ENCODE measurements at places on chromosomes 11 and 22.

GRCh38 chr11:7527029-7527428 lies 13.2 kb downstream of the PPFIBP2 start:
- no peak for DNase-seq

- no peak for DNase-seq
These were observed 2.7 kb downstream of the REXO2 start for GRCh38 chr11:114441921-114442320.

DNA sequence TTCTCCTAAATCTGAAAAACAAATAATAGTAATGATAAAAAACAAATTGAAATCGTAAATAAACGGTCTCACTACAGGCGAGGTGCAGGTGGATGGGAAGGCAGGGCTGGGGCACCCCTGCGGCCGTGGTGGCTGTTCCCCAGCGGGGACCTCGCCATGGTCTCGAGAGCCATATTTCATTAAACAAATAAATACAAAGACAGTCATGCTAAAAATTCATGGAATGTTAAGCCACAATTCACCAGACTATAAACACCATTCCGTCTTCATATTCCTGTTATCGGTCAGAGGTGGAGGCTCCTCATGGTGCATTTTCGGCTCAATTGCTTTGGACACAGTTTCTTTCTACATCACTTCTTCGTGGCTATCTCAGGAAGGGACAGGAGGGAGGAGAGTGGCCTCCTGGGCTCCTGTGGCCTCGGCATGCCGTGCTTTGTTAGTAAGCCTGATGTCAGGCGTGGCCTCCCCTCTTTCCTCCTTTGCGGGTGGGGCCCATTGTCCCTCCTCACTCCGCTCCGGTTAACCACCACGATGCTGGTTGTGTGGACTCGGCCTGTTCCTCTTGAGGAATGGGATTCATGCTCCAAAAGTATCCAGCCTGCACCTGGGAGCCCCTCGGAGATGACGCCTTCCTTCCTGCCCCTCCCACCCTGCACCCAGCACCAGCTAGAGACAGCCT lies 16.1 kb upstream of the BRSK2 start:
- DNase-seq = no peak

- no peak for DNase-seq
These were observed 33.1 kb upstream of the MRGPRX1 start for GRCh38 chr11:18972336-18972735.

DNA sequence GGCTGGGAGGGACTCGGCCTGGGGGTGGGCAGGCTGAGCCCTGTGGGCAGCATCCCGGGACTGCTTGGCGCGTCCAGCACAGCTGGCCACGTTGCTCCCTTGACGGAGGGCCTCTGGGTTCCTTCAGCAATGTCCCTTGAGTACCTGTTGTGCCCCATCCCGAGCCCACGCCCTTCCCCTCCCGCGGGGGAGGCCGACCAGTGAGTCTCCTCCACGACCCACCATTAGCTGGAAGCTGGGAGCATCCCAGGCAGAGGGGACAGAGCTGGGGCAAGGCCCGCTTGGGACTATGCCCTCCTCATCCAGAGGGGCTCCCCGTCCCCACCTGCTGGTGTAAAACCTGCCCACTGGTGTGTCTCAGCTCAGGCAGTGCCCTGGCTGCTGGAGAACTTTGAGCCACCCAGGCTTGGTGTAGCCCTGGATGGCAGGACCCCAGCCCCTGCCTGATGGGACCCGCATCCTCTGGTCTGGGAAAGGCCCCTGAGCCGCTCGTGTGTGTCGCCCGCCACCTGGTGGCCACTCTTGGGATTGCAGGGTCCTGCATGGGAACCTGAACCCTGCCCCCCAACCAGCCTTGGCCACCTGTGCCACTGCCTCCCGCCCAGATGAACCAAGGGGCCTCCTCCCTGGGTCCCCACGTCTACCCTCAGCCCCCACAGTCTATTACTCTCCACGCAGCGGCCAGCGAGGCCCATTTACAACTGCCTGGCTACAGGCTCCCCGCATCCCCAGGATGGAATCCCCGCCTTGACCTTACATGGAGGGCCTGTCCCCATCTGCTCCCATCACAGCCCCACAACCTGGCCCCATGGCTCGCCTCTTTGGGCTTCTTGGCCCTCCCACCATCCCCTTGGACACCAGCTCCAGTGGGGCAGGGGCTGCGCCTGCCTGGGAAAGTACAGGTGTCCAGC lies 16.6 kb upstream of the ARHGAP8 start:
- no peak for DNase-seq

GRCh38 chr11:126702987-126703386 lies 297.6 kb downstream of the KIRREL3 start:
- no peak for DNase-seq

DNA sequence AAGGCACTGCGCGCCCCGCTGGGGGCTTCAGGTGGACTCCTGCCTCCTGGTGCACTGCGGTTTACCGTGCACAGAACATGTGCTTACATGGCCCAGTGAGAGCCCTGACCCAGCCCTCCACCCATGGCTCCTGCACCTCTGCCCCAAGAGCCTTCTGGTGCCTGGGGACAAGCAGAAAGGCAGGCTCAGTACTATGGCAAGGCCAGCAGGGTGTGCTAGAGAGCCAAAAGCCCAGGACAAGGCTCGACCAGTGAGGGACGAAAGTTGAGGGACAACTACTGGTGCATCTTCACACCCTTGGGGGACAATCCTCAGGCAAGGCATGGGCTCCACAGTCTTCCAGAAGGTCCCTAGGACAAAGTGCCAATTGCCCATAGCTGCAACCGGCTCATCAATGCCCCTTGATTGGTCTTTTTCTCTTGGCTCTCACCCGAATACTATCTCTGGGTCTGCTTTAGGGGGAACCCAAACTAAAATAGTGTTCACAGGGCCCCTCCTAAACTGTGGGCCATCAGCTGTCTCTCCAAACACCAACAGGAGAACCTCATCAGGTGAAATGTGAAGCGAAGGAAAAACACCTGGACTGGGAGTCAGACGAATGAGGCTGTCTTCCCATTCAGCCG lies 13.5 kb downstream of the PGA5 start:
- DNase-seq = no peak

- DNase-seq = no peak
These were observed 255.4 kb downstream of the MIAT start for GRCh38 chr22:26912655-26913345.

- DNase-seq = no peak
These were observed 84.2 kb downstream of the FBXO7 start for GRCh38 chr22:32558681-32559355.

GRCh38 chr11:122046846-122047245 lies 69.2 kb downstream of the BLID start:
- no peak for DNase-seq

- DNase-seq = no peak
These were observed 38.9 kb downstream of the TBC1D22A start for GRCh38 chr22:46801331-46801811.

- no peak for DNase-seq
These were observed 565.5 kb downstream of the BRD1 start for GRCh38 chr22:49262167-49262566.

GRCh38 chr22:31094021-31094551 lies 13.0 kb downstream of the SMTN start:
- DNase-seq = no peak

DNA sequence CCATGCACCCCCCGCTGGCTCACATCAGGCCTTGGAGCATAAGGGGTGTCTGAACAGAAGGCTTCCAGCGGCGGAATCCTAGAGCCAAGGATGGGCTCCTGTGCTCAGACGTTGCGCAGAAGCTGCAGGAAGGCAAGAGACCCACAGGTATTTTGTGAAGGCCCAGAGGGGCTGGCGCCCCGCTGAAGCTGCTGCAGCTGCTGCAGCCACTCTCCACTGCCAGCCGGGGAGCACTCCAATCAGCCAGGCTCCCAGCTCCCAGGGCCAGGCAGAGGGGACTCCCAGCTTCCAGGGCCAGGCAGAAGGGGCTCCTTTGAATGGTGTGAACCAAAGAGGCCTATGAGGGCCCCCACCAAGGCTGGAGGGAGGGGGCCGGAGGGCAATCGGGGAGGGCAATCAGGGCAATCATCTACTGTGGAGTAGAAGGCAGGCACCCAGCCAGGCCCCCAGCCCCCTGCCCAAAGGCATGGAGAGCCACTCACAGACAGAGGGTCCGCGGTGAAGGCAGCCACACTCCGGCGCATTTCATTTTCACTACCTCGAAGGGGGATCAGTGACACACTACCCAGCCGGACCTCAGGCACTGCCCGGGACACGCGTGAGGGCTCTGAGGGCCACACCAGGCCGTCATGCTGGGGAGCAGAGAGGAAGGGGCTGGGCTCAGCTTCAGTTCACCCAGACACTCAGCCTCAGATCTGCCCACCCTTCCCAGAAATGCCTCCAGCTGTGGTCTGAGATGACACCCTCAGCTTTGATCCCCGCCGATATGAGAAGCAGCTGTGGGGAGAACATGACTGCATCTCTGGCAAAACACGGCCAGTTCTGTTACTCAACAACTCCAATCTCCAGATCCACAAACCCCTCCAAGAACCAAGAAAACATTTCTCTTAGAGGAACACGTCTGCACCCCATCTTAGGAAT lies 11.6 kb upstream of the PDE2A start:
- no peak for DNase-seq

- no peak for DNase-seq
These were observed 74.5 kb downstream of the BBOX1 start for GRCh38 chr11:27115051-27115650.

- no peak for DNase-seq
These were observed 12.2 kb downstream of the TXN2 start for GRCh38 chr22:36469094-36469710.

GRCh38 chr22:44025171-44026065 lies 1.3 kb downstream of the PARVB start:
- DNase-seq = no peak

GRCh38 chr11:93728792-93729128 lies 12.5 kb downstream of the TAF1D start:
- DNase-seq = no peak

DNA sequence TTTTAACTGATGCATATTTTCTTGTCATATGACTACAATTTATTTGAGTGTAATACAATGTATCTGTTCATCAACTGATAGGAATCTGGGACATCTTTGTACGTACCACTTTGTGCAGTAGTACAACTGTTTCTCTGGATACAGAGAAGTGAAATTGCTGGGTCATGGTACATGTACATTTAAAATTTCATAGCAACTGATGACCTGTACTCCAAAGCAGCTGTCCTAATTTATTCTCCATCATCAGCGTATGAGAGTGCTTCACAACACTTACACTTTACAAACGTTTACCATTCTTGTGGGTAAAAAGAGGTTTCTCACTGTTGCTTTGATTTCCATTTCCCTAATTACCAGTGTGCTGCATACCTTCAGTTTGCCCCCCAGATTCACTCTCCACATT lies 552.8 kb upstream of the CADM1 start:
- no peak for DNase-seq
